ENCODE measurements at places on chromosomes 2 and 18.

DNA sequence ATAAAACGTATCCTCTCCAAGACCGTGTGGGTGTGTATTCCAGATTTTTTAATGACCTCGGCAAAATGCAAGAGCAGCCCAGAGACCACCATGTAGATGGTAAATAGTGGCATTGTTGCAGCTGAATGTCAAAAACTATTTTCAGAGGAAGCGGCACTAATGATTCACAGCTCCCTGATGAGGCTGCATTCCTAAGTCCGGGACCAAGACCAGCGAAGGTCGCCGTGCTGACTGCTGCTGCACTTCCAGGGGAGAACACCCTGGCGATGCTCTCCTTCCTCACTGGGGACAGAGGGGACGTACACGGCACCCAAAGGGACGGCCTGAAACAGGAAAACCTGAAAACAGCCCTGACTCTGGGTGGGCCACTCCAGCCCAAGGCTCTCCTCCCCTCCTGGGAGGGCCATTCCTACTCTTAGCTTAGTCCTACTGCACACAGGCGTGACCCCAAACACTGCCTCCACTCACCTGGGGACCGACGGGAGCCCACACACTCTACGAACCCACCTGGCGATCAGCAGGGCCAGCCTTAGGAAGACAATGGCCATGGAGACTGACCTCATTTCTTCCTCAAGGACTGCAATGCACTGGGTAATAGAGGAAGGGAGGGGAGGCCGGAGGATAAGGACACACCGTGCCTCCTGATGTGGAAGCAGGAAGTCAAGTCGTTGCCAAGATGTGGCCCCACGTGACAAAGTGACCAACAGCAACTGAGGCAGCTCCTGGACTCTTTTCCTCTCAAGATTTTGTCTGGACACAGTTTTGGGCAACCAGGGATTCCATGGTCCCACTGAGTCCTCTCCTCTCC, 82.8 kb downstream of the ZNF516 start:
- DNase-seq = no peak

- no peak for DNase-seq
Measured at GRCh38 chr2:85695691-85696668, 1.8 kb downstream of the GNLY start.

- DNase-seq = no peak
Measured at GRCh38 chr2:98871506-98871905, 64.5 kb downstream of the CRACDL start.

DNA sequence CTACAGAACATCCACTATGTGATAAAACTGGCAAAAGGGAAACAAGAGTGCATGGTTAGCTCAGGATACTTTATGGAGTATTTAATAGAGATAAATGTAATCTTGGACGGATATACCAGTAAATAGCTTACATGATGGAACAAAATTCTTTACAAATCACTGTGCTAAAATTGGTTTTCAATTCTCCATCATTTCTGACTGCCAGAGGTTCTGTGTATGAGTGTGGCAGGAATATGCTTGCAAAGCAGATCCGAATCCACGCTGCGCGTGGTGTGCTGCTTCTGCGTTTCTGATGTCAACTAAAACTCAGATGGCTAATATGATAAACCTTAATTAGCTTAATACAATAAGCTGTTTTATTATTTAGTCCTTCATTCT, 2.1 kb downstream of the ZNF532 start:
- no peak for DNase-seq

GRCh38 chr18:3995476-3996102, 459.5 kb downstream of the DLGAP1 start:
- DNase-seq = peak; percentile 37

DNA sequence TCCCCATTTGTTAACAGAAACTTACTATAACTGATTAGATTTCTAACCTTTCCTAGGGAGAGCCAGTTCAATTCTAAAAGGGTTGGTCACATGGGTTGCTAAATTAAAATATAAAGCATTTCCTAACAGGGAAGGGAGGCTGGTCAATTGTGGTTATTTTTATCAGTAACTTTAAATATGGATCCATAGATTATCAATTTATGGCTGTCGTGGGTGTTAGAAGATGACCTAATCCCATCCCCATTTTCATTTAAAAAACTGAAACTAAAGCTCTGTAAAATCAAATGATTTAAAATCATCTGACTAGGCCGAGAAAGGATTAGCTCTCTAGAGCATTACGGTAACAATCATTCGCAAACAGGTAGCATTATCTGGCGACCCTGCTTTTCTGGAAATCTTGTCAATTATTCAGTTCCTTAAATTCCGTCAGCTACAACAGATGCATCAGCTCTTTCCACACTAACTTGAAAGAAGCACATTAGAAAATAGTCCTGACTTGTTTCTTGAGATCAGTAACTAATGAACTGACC, 953 bp upstream of the HNRNPA3 start:
- no peak for DNase-seq

GRCh38 chr2:162506706-162507105, 162.8 kb downstream of the GCA start:
- DNase-seq = no peak

DNA sequence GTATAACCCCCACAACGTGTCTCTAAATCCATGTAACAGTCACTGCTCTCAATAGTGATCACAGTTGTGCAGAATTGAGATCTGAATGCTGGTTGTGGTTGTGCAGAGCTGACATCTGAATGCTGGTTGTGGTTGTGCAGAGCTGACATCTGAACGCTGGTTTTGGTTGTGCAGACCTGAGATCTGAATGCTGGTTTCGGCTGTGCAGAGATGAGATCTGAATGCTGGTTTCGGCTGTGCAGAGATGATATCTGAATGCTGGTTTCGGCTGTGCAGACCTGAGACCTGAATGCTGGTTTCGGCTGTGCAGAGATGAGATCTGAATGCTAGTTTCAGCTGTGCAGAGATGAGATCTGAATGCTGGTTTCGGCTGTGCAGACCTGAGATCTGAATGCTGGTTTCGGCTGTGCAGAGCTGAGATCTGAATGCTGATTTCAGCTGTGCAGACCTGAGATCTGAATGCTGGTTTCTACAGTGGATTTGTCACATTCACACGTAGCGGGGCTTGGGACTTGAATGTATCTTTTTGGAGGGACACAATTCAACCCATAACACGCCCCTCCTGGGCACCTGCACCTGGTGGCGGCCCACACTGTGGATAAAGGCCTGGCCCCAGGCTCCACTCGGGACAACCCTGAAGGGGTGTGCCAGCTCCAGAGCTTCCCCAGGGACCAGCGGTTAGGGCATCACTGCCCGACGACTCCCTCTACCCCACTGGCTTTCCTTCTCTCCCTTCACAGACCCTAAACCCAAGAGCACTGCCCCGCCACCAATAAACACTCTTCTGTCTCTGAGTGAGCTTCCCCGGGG, 51.1 kb upstream of the SLC66A3 start:
- no peak for DNase-seq

Data from DMS 273 treated with DMSO at 0.1 percent for 48 hours (cell line).